Activated CD4-positive, alpha-beta T cell treated with anti-CD3 and anti-CD28 coated beads, Interleukin-2, amount 50 U/mL, for 48 hours (primary cell): ENCODE measurements at places on chromosomes 3 and 15.

GRCh38 chr3:12996181-12996506, 77.1 kb downstream of the IQSEC1 start:
- no peak for DNase-seq

DNA sequence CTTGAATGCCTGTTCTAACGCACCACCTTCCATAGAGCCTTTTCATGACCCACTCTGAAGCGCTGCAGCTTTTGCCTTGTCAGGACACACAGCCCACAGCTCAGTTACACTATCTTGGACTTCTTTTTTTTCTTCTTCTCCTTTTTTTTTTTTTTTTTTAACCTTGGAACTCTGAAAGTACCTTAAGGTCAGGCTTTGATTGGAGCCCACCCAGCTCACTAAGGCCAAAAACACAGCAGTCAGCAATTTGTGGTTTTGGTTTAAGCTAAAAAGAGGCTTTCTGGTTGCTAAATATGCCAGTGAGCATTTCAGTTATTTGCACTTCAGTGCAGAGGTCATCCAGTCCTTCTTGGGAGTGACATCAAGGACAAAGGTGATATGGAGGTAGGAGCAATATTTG, 1.7 kb downstream of the SLC25A20 start:
- DNase-seq, result no peak

GRCh38 chr3:35965908-35966307, 326.6 kb downstream of the ARPP21 start:
- DNase-seq, result no peak

- DNase-seq, result no peak
Observed at GRCh38 chr3:12832350-12833221, 8.8 kb downstream of the RPL32 start.

GRCh38 chr3:190448256-190448655, 1.4 kb downstream of the TMEM207 start:
- no peak for DNase-seq

DNA sequence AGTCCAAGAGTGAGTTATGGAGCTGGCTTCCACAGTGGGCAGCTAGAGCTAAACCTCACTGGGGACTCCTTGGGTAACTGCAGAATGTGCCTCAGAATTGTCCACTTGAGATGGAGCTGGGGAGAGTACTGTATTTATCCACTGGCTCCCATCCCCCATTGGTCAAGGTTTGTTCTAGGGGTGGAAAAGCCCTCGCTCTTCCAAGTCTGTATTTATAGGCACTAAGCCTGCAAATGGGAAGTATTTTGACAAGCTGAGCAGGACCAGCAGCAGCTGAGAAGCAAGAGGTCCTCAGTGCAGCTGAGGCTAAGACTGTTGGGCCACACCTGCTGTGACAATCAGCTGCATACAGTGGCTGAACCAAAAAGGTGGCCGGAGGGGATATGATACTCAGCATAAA, 5.8 kb downstream of the USP13 start:
- DNase-seq, result no peak

- no peak for DNase-seq
Observed at GRCh38 chr3:194379231-194379630, 9.7 kb upstream of the LRRC15 start.

DNA sequence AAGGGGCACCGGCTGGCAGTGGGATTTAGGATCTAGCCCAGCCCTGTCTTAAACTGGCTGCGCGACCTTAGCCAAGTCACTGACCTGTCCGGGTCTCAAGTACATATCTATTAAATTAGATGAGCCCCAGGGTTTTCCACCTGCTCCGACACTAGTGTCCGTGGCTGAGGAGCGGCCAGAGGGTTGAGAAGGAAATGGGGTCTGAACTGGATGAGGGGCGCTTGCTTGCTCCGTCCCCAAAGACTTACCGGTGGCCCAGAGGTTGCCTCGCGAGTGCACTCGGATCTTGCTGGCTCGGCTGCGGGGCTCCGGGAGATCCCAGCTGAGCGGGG, 285 bp downstream of the NMB start:
- no peak for DNase-seq

DNA sequence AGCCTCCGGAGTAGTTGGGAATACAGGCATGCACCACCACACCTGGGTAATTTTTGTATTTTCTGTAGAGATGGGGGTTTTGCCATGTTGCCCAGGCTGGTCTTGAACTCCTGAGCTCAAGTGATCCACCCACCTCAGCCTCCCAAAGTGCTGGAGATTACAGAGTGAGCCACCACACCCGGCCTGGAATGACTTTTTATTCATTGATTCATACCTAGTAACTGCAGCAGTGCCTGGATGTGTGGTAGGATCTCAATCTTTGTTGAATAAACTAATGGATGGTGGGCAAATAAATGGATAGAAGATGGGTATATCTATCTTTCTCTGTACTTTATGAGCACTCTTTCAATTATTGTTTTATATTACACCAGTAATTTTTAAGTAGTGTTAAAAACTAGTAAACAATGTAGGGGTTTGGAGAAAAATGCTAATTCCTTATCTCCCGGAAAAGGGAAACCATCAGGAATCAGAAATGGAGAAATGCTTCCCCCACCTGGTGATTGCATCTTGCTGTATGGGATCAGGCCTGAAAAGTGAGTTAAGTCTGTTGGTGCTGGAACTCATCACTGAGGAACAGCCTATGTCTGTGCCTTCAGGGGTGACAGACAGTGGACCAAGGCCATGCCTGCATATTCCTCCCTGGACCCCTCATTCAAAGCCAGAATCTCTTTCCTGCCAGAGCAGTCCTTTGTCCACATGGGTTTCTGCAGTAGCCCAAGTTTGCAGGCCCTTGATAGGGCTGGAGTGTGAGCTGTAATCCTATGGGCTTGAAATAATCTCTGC, 161.0 kb upstream of the CTDSPL start:
- DNase-seq, result no peak

GRCh38 chr3:59189526-59189925, 139.7 kb upstream of the CFAP20DC start:
- no peak for DNase-seq

- DNase-seq, result peak; percentile 53
Observed at GRCh38 chr3:12175844-12176453, 17.2 kb upstream of the TIMP4 start.

DNA sequence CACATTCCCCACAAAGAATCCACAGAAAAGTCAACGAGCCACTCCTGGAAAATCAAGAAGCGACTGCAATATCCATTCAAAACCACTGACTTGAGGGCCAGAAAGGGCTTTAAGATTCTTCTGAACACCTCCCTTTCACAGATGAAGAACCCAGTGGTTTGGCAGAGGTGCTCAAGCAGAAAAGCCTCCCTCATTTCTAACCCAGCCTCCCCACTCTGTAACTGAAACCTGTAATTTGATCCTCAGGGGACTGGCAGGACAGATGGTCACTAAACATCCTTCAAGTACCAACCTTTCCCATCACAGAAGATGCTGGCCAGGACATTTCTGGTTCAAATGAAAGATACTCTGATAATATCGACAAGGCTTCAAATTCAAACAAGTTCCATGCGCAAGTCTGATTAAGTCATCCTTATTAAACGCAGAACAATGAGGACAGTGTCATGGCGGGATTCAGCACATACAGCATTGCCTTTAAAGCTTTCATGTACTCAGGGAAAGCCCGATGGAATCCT, 5.5 kb downstream of the SEMA5B start:
- no peak for DNase-seq

- DNase-seq, result no peak
Observed at GRCh38 chr3:148950806-148951205, 40.5 kb upstream of the GYG1 start.

- DNase-seq, result no peak
Observed at GRCh38 chr15:64870353-64870752, 28.6 kb downstream of the PLEKHO2 start.

- peak; percentile 56 for DNase-seq
Observed at GRCh38 chr15:88878720-88879184, 16.6 kb downstream of the HAPLN3 start.

DNA sequence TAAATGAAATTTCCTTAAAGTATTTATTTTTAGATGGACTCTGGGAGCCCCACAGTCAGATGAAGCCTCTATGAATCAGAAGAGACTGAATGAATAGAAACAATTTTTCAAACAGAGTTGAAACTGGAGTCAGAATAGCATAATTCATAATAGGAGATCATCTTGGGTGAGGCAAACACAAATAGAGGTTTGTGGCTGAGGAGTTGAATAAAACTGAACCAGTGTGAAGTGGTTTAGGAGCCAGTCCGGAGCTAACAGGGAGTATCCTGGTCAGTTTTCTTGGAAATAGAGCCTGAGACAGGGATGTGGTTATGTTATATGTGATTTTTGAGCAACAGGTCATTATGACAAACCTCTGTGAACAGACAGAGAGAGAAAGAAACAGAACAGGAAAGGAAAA, 39.2 kb downstream of the SAMMSON start:
- DNase-seq, result no peak

DNA sequence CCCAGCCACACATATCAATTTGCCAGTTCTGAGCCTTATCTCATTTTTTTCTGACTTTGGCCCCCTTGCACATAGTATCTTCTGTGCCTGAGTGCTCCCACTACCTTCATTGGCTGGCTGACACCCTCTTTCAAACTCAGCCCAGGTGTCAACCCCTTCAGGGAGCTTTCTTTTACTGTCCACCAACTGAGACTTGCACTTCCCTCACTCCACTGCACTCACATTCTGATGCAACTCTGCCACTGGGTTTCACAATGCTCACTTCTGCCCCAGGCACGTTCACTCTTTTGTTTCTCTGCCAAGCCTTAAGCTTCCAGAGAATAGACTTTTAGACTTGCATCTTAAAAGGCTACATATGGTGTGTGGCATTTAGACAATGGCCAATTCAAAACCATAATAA, 101.5 kb upstream of the CBLB start:
- DNase-seq, result no peak

GRCh38 chr3:158958873-158959272, 157.0 kb downstream of the MFSD1 start:
- no peak for DNase-seq

DNA sequence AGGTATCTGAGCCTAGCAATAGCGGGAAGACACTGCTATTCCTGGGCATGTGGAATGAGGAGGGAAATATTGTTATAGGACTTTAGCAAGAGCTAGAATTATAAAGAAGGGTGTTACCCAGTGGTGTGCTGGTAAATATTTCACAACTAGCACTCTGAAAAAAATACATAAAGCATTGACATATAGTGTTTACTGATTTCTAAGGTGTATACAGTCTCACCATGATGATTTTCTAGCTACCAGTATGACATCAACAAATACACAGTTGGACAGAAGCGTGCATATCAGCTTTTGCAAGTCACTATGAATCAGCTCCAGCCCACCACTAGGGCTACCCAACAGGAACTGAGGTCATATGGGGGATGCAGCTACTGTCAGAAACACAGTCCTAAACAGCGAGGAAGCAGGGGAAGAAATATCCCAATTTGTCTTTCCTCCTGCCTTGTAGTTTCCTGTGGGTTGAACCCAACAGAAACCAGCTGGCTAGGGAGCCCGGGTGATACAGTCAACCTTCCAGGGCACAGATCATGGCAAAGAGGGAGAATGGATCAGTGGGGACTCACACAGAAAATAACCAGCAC, 39.6 kb downstream of the HGD start:
- DNase-seq, result no peak

DNA sequence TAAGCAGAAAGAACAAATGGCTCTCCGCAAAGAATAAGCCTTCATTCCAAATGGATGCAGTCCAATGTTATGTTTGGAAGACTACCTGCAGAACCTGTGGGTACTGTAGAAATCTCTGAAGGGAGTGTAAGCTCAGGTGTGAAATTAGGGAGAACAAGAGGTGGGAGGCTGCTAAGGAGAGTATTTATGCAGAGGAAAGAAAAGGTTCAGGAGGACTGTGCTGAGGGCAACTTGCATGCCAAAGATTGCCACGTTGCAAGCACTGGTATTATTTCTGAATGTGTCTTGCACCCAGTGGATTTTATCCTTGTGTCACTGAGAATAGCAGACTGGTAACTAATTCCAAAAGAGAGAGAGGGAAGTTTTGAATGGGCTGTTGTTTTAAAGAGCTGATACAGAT, 144.1 kb downstream of the ITPR1 start:
- DNase-seq, result no peak

GRCh38 chr15:91909574-91909973, 56.1 kb downstream of the SLCO3A1 start:
- DNase-seq, result no peak
